ENCODE measurements at places on chromosomes 5 and 9.
A peak's percentile ranks its signal among the peaks of the same experiment; 100 is the strongest.

DNA sequence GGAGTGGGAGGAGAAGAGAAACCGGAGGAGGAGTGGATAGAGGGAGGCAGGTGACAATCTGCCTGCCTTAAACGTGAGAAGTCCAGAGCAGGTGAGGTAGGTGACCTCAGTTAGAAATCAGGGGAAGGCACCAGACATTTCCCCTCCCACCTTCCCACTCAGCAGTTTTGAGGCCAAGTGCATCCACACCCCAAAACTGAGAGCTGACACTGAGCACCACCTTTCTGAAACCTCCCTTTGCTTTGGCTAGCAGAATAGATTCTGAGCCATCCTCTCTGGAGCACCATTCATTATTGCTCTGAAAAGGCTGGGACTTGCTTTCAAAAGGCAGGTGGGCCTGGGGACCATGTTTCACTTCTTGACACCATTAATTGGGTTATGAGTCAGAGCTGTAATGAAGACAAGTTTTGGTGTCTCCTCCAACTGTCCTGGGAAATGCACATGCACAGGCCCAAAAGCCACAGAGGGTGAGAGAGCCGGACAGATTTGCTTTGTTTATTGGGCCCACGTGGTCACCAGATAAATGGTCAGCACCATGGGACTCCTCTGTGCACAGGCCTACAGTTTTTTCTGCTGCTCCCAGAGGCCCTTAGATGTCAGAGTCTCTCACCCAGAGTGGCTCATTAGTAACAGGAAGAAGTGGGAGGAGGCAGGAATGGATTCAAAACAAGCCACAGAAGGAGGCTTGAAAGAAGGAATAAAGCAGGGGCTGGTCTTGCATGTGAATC lies 314.7 kb downstream of the TLE1 start:
- no peak for DNase-seq

DNA sequence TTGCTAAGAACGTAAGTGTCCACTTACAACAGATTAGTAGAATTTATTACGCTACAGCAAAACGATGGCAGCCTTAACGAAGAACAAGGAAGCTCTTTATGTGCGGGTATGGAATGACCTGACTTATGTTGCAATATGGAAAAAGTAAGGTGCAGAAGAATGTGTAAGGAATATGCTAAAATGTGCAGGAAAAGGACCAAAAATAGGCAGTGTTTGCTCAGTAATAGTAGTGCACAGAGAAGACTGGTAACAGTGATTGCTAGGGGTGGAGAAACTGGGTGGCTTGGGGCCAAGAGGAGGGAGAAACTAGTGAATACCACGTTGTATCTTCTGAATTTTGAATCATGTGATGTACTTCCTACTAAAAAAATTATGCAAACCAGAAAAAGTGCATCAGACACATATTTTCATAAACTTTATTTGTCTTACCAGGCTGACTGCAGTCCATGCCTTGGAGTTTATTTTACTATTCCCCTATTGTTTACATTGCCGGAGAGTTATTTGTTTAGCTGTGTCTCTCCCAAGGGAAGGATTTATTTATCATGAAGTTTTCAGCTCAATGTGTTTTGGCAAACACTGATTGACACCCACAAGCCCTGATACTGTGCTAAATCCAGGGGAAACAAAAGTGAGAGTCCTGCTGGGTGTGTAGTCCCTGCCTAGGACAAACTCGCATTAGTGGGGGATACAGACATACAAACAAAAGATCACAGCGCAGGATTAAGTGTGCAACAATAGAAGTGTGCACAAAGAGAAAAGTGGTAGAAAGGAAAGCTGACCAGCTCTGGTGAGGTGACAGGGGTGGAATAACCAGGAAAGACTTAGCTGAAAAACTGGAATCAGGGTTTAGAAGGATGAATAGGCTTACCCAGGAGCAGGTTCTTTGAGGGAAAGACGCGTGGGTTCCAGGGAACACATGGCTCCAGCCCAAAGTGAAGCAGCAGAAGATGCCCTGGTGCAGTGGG lies 34.0 kb upstream of the ZNF484 start:
- no peak for DNase-seq

DNA sequence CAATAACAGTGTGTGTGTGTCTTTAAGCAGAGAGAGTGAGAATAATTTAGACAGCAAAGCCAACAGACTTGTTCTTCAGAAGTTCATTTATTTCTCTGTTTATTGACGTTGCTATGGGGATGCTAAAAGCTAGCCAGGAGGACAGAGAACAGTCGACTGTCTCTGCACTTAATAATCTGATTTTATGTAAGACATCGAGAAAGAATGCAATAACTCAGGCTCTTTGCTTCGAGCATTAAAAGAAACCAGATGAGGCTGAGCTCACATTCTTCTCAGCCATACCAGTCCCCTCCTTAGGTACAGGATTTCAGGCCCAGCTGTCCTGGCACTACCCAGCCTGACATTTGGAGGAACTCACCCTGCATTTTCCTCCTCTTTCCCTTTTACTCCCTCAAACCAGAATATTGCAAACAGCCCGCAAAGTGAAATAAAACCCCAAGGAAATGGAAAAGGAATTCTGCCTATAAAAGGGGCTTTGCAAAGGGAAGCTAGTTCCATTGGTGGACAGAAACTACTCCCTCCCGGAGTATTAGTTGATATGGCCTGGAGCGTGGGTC lies 44.5 kb upstream of the DPYSL3 start:
- DNase-seq, result no peak

DNA sequence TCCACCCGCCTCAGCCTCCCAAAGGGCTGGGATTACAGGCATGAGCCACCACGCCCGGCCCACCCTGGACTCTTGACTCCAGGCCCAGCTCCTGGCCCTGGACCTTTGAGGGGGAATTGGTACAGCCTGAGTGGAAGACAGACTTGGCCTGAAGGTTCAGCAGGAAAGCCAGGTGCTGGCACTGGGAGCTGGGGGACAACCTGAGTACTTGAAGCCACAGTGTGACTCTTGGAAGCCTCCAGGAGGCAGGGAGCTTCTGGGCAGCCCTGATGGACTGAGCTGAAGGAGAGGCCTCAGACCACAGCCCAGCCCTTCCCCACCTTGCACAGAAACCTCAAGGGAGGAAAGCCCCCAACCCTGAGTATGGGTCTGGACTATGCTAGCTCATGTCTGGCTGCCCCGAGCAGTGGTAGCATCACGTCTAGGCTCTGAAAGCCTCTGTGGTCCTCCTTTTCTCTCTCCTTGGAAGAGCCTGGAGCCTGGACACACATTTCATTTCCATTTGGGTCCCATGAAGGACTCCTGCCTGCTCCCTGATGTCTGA lies 54.1 kb downstream of the RASGEF1C start:
- DNase-seq, result no peak

GRCh38 chr5:153885141-153885540 lies 153.6 kb downstream of the FAM114A2 start:
- DNase-seq, result no peak

- DNase-seq, result no peak
Observed at GRCh38 chr9:90807006-90807405, 5.4 kb downstream of the SYK start.

GRCh38 chr5:124289641-124290311 lies 456.7 kb downstream of the ZNF608 start:
- DNase-seq, result no peak

DNA sequence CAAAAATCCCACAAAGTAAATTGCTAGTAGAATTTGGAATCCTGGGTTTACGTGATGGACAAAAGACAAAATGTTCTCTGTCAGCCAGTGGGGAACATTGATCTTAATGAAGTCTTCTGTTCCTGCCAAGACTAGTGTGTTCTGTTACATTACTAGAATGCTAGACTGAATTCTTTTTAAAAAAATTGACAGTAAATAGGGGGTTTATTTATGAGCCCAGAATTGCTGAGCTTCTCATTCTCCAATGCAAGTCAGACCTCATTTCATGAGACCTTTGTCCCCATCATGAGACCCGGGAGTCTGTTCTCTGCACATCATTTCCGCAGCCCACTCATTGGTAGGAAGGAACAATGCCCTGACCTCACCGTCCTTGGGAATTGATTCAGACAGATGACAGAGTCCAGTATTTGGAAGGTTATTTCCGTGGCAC lies 173.8 kb upstream of the OTULINL start:
- DNase-seq, result no peak

DNA sequence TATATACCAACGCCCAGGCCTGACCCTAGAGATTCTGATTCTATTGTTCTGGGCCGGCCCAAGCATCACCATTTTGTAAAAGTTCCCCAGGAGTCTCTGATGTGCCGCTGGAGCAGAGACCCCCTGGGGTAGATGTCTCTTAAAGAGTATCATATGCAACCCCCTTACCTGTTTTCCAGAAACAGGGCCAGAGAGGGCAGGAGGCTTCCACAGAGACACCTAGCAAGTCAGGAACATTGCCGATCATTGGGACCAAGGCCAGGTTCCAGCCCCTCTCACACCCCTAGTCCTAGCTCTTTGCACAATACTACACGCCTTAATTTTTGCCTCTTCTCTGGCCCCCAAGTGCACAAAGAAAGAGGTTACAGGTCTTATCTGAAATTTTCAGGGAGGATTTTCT lies 63.8 kb downstream of the TMOD1 start:
- DNase-seq, result no peak

DNA sequence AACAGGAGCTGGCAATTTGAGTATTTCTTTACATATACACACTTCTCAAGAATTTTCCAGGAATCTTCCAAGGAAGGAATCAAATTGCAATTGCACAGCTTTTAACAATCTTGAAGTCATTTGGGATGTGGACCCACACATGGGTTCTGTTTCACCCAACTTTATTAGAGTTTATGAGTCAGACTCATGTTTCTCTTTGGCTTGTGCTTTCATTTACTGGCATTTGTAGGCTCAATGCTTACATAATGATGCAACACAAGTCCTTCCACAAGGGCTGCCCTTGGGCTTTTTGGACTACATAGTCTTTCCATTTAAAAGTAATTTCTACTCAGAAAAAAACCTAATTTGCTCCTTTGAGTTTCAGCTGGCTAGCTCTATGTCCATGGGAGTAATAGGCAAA lies 4.6 kb upstream of the CDC37L1 start:
- peak; percentile 85 for DNase-seq

DNA sequence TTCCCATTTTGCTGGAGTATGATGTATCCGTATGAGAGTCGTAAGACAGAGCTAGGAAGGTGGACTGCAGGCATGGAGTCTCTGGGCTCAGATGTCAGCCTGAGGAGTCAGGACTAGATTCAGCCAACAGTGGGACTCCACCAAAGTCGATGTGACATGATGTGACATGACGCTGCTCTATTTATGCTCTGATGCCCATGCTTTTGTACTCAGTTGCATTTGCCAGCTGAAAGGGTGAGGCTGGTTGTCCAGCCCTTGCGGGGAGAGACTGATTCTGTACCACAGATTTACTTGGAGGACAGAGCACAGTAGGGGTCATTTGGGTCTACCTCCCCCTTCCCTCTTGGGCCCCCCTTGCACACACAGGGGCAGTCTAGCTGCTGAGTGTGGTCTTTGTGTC lies 88.5 kb upstream of the ATG10 start:
- DNase-seq, result no peak

GRCh38 chr5:75048457-75048953 lies 3.9 kb downstream of the GCNT4 start:
- no peak for DNase-seq

DNA sequence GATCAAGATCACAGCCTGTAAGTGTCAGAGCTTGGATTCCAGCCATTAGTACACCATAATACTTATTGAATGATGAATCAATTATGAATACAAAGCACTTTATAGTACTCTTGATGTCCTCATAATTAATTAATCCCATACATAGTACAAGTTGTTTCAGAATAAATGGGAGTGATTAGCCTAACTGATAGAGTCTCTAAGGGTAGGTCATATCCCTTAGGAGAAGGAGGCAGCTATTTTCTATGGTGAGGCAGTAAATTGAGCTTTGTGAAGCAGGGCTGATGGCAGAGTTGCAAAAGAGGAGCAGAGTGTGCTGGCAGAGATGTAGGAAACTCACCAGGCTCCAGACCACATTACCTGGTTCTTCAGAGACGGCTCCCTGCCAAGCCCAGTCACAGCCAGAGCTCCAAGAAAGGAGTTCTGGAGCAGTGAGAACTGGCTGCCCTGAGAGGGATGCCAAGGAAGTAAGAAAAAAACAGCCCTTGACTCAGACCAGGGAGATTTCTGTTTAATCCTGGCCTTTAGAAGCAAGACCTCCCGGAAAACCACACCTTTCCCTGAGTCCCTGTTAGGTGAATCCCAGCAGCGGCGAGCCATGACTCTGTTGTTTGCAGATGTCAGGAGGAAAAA lies 112.9 kb downstream of the SH3TC2 start:
- no peak for DNase-seq

GRCh38 chr9:35073279-35073612 lies 821 bp upstream of the VCP start:
- DNase-seq, result no peak

DNA sequence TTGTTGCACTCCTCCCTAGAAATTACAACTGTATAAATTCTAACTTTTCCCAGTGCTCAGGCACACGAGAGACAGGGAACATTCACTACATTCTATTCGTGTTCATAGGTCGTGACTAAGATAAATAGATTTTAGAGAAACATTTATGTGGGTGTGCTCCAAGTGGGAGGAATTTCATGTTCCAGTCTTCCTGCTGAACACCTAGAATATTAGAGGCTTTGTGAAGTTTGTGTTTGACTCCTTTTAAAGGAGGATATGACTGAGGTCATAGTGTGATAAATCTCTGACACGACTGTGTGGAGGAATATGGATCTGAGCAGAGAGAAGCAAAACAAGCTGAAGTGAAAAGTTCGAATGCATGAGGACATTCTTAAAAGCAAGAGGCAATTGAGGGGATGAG lies 355.3 kb downstream of the ZSWIM6 start:
- no peak for DNase-seq

- DNase-seq, result no peak
Observed at GRCh38 chr9:129988607-129989361, 54.2 kb downstream of the FNBP1 start.

- DNase-seq, result no peak
Observed at GRCh38 chr5:81505672-81506071, 111.7 kb upstream of the ACOT12 start.

- no peak for DNase-seq
Observed at GRCh38 chr9:33852216-33852826, 35.4 kb downstream of the UBE2R2 start.

- DNase-seq, result no peak
Observed at GRCh38 chr9:109799792-109800191, 19.8 kb downstream of the PALM2AKAP2 start.

DNA sequence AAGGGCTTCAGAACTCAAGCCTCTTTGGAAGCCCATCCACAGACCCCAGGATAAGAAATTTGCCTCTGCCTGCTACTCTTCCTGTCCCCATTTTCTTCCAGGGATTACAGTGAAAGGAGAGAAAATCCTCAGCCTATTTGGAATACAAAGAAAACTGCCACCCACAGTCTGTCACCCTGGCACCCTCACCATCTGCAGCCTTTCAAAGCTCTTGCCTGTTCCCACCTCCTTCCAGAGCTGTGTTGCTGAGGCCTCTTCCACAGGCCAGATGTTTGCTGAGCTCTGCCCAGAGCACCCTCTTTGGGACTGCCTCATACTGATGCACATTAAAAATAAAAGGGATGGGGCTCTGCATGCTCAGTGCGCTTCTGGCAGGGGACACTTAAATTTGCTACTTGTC lies 35.9 kb upstream of the TAF1L start:
- DNase-seq, result no peak

- no peak for DNase-seq
Observed at GRCh38 chr5:169431386-169431785, 130.4 kb upstream of the SLIT3 start.

Measured in AG04450 (cell line).